ENCODE measurements at places on chromosomes 11 and 22.

- DNase-seq, result no peak
Measured at GRCh38 chr22:37243402-37244113, 511 bp downstream of the RAC2 start.

DNA sequence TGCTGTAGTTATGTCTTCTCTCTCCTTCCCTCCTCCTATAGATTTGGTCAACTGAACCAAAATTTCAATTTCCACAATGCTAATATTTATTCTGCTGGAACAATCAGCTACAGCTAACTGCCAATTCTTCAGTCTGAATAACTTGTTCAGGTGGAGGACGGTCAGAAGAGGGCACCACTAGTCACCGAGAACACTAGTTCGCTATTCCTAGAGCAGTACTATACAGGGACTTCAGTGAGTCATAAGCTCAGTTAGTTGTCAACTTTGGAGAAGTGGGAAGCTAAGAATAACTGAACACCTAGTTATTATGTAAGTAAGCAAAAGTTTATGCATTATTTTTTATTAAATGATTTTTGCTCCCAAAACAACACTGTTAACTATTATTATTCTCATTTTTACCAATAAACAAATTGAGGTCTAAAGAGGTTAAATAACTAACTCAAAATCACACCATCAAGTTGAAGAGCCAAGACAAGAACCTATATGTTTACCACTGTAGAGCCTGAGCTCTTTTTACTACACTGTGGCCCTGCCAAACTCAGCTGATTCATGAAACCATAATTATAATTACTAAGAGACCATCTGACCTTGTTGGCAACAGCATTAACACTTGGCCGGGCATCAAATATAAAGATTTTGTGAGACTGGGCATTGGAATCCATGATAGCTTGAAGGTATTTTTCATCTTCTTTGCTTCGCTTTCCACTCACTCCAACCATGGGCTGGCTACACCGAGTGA is 59.0 kb downstream of the CEP57 start:
- peak; percentile 71 for DNase-seq

- DNase-seq, result no peak
Measured at GRCh38 chr22:37842015-37842793, 1.9 kb downstream of the ANKRD54 start.

DNA sequence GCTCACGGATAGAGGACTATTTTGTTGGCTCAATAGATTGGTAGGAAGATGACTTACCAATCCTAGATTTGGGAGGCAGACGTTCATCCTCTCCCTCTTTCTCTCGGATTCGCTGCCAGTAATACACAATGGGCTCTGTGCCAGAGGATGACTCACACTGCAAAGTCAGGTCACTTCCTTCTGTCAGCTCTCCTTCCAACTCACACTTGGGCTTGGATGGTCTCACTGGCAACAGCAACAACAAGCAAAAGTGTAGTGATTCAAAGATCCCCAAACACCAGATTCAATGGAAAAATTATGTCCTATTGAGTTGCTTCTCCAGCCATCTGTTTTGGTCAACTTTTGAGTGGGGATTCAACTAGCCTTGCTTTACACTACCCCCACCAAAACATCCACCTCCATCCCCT is 21.7 kb upstream of the HSPA8 start:
- no peak for DNase-seq

DNA sequence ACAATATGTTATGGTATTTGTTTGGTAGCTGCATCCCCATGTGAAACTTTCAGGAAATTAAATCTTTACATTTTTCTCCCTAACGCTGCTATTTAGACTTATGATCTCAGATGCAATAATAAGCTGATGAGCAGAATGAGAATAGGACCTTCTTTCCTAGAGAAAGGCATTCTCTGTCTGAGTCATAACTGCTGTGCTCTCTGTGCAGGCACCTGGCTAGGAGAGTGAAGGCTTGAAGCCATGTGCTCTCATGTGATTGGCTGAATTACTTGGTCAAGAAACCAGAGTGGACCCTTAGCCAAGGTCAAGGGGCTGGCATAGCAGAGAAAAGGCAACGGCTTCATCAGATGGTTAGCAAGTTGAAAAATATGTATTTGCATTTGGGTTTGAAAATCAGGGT is 185.0 kb downstream of the ADAMTS15 start:
- DNase-seq, result no peak

DNA sequence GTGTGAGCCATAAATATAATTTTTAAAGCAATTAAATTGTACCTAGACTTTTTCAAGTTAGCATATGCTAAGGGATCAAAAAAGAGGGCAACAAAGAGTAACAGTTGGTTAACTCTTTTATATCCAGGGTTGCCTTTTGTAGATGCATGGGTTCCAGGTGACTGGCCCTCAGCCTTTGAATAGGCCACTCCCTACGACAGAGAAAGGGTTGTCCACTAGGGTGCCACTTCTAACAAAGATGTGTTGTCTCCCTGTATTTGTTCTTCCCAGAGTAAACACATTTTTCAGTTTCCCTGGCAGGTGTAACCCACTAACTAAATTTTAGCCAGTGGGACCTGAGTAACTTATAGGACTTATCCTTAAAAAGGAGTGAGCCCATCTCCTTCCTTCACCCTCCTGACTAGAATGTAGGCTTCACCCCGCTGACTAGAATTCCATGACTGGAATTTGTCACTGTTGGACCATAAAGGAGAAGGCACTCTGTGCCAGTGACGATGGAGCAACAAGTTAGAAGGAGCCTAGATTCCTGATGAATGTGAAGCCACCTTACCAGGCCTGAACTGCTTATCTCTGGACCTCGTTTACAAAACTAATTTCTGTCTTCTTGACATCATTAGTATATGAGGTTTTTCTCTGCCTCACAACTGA is 16.6 kb downstream of the TUG1 start:
- DNase-seq, result peak; percentile 7

Measured in NCI-H526 (cell line).